H1 (cell line): ENCODE measurements at places on chromosomes 2 and 18. TPM values are rescaled to one million over a fixed set of nuclear protein-coding genes. Genes with fewer than 3 reads are reported as not detected.

DNAJC5G gene
- 1.4 TPM in 2 replicates for total RNA-seq

MYO7B gene
- total RNA-seq = not detected in 2 replicates

ASXL3 gene
- 1.3 TPM in 2 replicates for total RNA-seq

SIX2 gene
- 0.84 and 1.0 TPM in 2 replicates for total RNA-seq

CD8B2 gene
- not detected in 2 replicates for total RNA-seq
